ENCODE measurements at places on chromosomes 12 and 14.

DNA sequence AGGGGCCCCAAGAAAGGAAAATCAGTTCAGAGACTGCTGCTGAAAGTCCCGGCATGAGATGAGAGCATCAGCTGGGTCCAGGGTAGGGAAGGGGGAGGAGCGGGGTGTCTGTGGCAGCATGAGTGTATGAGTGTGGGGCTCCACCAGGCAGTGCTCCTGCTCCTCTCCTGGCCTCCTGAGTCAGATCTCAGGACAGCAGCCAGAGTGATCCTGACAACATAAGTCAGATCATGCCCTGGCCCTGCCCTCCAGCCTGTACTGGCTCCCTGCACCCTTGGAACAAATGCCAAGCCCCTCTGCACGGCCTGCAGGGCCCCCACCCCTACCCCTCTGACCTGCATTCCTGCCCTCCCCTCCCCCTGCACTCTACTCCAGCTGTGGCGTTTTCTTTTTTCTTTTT lies 24.2 kb upstream of the LRP1-AS start:
- DNase-seq, result no peak

- DNase-seq, result no peak
Measured at GRCh38 chr14:84770030-84770429, 759.9 kb upstream of the FLRT2 start.

- no peak for DNase-seq
Measured at GRCh38 chr12:7156259-7157197, 26.4 kb downstream of the CLSTN3 start.

GRCh38 chr14:47619392-47619791 lies 56.0 kb downstream of the MDGA2 start:
- no peak for DNase-seq

DNA sequence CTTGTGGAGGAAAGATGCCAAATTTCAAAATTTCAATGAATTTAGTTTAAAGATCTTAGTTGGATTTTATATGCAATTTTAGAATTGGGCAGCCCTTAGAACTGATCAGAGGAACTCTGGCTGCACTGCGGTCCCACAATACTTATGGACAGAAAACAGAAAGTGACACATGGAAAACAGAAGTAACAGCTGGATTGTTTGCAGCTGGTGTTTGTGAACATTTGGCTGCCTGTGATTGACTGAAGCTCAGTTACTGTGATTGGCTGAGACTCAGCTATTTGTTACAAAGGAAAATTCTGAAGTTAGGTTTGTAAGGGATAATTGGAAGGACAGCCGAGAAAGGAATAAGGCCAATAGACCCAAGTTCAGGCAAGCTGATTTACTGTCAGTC lies 10.0 kb upstream of the KRT86 start:
- DNase-seq, result no peak

DNA sequence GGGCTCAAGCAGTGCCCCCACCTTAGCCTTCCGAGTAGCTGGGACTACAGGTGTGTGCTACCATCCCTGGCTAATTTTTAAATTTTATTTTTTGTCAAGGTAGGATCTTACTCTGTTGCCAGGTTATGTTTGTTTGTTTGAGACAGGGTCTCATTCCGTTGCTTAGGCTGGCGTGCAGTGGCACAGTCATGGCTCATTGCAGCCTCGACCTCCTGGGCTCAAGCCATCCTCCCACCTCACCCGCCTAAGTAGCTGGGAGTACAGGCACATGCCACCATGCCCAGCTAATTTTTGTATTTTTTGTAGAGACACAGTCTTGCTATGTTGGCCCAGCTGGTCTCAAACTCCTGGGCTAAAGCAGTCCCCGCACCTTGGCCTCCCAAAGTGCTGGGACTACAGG lies 83.3 kb upstream of the KCNH3 start:
- no peak for DNase-seq

- DNase-seq, result no peak
Measured at GRCh38 chr12:67358781-67359338, 89.7 kb downstream of the CAND1 start.

GRCh38 chr12:125552295-125552694 lies 487.1 kb downstream of the AACS start:
- DNase-seq, result no peak

DNA sequence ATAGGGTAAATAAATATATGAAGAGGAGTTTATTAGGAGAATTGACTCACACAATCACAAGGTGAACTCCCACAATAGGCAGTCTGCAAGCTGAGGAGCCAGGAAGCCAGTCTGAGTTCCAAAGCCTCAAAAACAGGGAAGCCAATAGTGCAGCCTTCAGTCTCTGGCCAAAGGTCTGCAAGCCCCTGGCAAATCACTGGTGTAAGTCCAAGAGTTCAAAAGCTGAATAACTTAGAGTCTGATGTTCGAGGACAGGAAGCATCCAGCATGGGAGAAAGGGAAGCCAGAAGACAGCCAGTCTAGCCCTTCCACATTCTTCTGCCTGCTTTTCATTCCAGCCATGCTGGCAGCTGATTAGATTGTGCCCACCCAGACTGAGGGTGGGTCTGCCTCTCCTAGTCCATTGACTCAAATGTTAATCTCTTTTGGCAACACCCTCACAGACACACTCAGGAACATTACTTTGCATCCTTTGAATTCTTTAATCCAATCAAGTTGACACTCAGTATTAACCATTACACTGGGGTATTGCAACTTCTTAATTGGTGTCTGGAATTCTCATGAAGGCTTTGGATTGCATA lies 736.5 kb upstream of the LMO3 start:
- DNase-seq, result no peak

- DNase-seq, result no peak
Measured at GRCh38 chr12:40614923-40615322, 77.3 kb upstream of the CNTN1 start.

GRCh38 chr12:50403001-50403440 lies 2.3 kb downstream of the LARP4 start:
- DNase-seq, result no peak

DNA sequence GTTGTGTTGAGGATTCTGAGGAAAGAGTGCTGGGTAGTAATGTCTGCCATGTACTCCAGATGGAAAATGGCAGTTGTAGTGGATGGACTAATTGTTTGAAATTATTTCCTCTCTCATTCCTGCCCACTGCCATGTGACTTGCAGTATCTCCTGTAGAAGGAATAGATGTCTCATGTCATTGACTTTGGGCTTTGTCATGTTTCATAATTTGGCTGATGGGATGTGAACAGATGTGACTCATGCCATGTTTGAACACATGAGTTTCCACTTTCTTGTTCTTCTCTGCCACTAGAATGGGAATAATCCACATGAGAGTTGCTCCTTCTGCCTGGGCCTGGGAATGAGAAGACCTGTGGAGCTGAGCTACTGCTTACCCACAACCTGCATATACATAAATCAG lies 2.4 kb upstream of the CALCOCO1 start:
- DNase-seq, result no peak

DNA sequence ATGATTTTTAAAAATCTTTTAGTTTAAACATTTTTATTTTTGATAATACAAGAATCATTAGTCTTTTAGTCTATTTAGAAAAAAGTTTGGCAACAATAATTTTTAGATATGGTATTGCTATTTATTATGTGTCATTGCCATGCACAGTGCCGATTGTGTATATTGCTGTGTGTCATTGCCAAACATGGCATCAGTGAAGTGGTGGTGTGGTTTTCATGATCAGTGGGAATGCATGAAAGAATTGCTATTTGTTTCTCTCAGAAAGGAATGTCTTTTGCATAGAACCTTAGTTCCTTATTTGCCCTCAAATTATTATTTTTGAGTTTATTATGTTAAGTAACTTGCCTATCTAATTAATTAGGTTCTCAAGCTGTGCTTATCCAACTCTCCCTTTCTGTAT lies 397.5 kb upstream of the PDE3A start:
- DNase-seq, result no peak

- DNase-seq, result no peak
Measured at GRCh38 chr14:90726656-90727055, 89.6 kb downstream of the TTC7B start.

DNA sequence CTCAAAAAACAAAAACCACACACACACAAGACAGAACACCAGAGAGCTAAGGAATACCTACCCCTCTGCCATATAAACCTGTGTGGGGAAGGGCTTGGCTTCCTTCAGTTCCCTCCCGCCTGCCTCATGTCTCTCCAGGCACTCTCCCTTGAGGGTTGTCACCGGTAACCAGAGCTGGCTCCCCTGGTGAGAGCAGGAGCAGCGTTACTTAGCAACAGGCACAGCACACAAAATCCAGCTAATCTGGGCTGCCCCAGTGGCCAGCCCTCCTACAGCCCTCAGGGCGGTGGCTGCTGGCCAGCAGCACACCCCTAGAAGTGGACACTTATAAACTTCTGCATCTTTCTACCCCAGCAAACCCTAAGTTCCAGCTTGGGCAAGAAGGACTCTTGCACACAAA lies 21.6 kb upstream of the NR4A1 start:
- no peak for DNase-seq

DNA sequence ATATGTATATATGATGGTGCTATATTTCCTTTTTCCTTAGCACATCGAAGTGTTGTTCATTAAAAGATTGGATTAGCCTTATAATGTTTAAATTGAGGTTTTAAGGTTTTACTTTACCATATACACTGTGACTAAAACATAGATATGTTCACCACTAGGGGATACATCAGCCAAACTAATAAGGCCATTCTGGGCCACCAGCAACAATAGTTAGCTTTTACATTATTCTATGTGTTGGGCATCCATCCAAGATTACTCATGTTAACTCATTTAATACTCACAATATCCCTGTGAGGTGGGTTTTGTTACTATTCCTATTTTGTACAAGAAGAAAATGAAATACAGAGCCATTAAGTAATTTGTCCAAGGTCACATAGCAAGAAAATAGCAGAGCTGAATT lies 202.6 kb upstream of the AVPR1A start:
- DNase-seq, result no peak

DNA sequence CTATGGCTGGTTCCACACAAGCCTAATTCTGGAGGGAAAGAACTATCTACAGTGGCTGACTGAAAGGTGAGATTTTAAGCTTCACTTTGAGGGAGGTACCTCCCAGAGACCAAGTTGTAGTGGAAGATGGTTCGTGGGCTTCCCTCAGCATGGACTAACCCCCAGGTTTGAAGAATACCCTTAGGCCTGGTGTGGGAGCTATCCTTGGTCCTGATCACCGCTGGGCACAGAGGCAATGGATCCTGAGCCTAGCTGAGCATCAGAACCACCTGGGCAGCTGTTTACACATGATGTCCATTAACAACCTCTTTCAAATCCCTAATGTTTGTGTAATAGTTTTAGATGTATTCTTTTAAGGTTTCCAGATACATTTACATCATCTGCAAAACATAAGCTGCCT lies 10.3 kb downstream of the DAO start:
- DNase-seq, result no peak

- no peak for DNase-seq
Measured at GRCh38 chr12:10672231-10672868, 1.5 kb downstream of the STYK1 start.

- no peak for DNase-seq
Measured at GRCh38 chr12:82966001-82966559, 279.4 kb downstream of the TMTC2 start.

- DNase-seq, result no peak
Measured at GRCh38 chr14:59093902-59094301, 94.6 kb upstream of the DAAM1 start.

DNA sequence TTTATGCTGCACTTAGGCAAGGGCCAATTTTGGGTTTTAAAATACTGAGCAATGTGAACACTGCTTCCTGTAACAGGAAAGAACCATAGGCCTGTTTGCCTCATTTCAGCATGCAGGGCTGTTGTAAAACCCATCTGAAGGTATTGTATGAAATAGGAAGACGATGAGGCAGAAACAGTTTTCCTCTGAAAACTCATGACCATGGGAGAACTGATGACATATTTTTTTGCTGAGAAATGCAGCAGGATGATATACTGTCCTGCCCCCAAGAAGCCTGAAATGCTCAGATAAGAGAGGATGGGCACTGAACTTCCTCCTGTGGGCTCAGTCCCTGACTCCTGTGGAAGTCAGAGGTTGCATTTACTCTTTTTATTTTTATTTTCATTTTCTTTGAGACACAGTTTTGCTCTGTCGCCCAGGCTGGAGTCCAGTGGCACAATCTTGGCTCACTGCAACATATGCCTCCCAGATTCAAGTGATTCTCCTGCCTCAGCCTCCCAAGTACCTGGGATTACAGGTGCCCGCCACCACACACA lies 17.4 kb downstream of the PYGL start:
- no peak for DNase-seq

GRCh38 chr14:37230551-37231194 lies 32.9 kb downstream of the MIPOL1 start:
- no peak for DNase-seq

GRCh38 chr14:104389326-104390220 lies 190.0 kb upstream of the C14orf180 start:
- DNase-seq, result no peak

GRCh38 chr12:26599096-26599695 lies 233.8 kb downstream of the ITPR2 start:
- DNase-seq, result no peak

- no peak for DNase-seq
Measured at GRCh38 chr12:57232156-57232756, 2.7 kb downstream of the SHMT2 start.

DNA sequence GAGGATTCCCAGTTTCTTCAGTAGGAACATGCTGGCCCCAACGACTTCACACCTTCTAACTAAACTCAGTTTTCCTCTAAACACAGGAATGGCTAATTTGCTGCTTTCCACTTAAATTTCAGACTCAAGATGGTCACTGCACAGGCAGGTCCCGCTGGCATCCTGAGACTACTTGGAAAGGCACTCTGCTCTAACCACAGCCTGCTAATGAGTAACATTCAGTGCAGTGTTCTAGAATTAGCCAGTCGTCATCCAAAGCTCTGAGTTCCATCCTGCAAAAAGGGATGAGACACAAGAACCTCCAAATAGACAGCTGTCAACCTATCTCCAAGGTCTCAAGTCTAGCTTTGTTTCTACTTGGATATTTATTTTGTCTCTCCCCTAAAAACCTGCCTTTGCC lies 6.0 kb downstream of the CCDC92 start:
- no peak for DNase-seq

- no peak for DNase-seq
Measured at GRCh38 chr12:116164250-116165035, 113.0 kb downstream of the MED13L start.

- DNase-seq, result no peak
Measured at GRCh38 chr14:89775151-89775550, 179.4 kb downstream of the EFCAB11 start.

DNA sequence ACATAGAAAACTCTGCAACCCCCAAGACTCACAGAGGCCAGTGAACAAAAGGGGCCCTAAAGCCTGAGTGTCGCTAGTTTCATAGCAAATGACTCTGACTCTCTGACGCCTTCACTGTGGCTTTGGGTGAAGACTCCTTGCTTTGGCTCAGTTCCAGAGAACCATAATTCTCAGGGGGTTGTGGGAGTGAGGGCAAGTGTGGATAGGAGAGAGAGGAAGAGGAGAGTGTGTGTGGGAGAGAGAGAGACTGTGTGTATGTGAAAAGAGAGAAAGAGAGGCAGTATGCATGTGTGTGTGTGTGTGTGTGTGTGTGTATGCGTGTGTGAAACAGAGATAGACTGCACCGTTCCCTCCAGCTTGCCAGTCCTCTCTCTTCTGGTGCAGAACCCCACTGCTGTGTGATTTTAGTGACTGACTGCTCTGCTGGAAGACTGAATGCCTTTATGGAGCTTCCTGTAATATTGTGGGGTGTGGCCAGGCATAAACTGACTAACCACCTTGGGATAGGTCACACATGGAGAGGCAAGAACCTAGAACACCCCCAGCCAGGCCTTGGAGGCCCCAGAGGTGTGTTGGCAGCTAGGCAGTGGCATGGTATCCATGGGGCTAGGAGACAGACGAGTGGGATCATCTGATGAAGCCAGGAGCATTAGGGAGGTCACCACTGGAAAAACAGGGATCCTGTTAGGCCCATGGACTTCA lies 45.9 kb upstream of the STXBP6 start:
- DNase-seq, result no peak

GRCh38 chr12:65894088-65894487 lies 69.8 kb downstream of the HMGA2 start:
- no peak for DNase-seq

Data from stimulated activated CD4-positive, alpha-beta T cell treated with anti-CD3 and anti-CD28 coated beads, Interleukin-4, amount 100 ng/mL, for 4 hours (primary cell).